ENCODE measurements at places on chromosomes 4 and X.

GRCh38 chrX:49270249-49270921 lies 792 bp downstream of the PPP1R3F start:
- no peak for DNase-seq

GRCh38 chrX:56974408-56974807 lies 20.9 kb downstream of the SPIN3 start:
- DNase-seq: no peak

- no peak for DNase-seq
Measured at GRCh38 chr4:39616651-39617050, 22.0 kb downstream of the SMIM14 start.

GRCh38 chr4:127224556-127224955 lies 408.2 kb upstream of the INTU start:
- DNase-seq: no peak

DNA sequence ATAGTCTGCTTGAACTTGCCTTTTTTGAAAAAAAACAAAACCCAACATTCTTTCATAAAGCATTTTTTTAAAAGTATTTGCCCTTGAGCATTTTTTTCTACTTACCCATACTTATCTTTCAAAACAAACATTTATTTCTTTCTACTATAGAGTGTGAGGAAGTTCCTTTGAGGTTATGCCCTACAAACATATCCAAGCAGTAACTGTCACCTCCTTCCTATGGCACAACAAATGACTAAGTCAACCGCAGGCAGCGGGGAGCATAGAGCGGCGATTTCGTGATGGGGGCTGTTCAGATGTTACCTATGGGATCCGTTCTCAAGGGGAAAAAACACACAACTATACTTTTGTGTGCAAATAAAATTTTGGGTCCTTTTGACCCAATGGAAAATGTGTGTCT lies 19.4 kb downstream of the SPRY1 start:
- peak; percentile 46 for DNase-seq

All from CD4-positive, alpha-beta T cell treated with Interleukin-15 for 1 hour (primary cell).